ENCODE measurements at places on chromosomes 16 and 17.

- DNase-seq = no peak
Observed at GRCh38 chr17:6040504-6040903, 29.7 kb upstream of the WSCD1 start.

- no peak for DNase-seq
Observed at GRCh38 chr16:19639986-19640421, 78.0 kb downstream of the KNOP1 start.

DNA sequence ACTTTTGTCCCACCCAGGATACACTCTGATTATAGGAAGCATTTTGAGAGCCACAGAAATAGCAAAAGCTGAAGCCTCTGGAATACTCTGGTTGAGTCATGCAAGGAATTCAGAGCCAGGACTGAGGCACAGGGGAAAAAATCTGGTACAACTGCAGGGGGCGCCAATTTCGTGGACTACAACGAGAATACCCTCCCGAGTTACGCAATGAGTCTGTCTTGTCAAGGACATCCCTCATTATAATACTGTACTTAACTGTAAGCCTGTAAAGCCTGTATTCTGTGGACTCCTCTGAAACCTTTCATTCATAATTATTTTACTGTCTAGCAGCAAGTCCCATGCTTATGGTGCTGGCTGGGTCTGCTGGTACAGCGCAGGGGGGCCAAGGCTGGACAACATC is 7.8 kb downstream of the HOXB1 start:
- no peak for DNase-seq

GRCh38 chr16:69932691-69933392 is 18.3 kb upstream of the CLEC18A start:
- no peak for DNase-seq

Measured in AG09319 (cell line).